CD4-positive, alpha-beta T cell treated with Interferon gamma for 1 hour (primary cell): ENCODE measurements at places on chromosomes 5 and 9.

- no peak for DNase-seq
Observed at GRCh38 chr5:1967736-1968135, 85.0 kb upstream of the IRX4 start.

DNA sequence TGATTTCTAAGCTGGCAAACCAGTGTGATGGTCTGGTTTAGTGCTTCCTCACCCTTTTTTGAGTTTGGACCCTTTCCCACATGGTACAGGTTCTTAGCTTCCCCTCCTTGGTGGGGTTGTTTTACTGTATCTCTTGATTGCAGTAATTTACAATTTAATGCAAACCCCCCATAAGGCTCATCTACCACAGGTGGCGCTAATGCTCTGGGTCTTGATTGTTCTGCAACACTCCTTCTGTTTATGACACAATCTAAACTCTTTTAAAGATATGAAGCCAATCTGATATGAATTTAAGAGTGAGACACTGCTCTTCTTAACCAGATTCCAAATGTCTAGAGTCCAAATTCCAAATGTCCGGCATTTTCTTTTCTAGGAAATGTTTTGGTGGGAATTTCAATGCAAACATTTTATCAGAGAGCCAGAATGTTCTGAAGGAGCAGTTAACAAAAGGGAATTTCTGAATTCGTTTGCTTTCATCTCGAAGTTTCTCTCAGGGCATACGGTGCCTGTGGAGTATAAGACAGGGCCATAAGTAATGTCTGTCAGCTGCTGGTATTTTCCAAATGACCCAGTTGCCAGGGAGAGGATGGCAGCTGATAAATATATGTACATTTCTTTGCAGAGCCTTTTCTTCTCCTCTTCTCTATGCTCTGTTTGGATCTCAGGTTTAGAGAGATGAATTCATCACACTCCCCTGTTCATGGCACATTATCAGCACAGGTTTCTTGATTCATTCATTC is 246.8 kb downstream of the ARHGAP26 start:
- DNase-seq, result peak; percentile 19

DNA sequence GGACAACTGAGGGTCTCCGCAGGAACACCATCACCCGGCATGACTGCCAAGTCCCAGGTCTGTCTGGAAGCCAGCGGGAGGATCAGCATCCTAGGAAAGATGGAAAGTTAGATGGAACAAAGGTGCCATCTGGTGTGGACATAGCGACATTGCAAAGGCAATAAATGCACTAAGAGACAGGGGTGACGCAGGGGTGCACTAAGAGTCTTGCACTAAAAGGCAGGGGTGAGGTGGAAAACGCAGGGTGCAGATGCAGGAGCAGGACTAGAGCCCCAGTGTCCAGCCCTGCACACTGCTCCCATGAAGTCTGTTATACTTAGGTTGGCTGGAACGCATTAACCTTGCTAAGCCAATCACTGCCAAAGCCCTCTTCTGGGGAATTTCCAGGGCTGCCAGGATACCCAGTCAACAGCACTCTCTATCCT is 15.5 kb downstream of the ATOX1 start:
- no peak for DNase-seq

- no peak for DNase-seq
Observed at GRCh38 chr9:13898957-13899356, 415.0 kb downstream of the NFIB start.

- DNase-seq, result no peak
Observed at GRCh38 chr5:109997161-109997560, 307.4 kb downstream of the MAN2A1 start.

DNA sequence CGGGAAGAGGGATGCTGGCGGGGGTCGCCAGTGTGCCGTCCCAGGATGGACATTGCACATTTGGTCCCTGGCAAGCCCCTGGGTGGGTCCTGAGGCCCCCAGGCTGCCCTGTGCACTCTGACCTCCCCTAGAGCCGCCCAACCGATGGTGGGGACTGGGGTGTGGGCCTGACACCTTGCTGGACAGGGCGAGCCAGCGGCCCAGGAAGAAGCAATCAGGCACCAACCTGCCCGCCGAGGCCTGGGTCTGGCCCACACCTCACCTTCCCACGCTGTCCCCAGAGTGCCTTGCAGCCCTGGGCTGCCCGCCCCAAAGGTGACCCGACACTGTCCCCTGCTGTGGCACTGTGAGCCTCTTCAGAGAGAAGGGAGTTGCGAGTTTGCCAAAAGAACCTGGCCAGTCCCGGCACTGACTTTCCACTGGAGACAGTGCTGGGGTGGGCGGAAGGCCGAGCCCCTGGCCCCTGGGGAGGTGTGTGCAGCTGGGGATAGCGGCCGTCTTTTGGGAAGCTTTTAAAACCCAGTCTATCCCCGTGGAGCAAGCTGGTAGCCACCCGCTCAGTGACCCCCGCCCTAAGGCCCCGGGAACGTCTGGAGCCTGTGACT is 12.0 kb upstream of the NRARP start:
- DNase-seq, result no peak

DNA sequence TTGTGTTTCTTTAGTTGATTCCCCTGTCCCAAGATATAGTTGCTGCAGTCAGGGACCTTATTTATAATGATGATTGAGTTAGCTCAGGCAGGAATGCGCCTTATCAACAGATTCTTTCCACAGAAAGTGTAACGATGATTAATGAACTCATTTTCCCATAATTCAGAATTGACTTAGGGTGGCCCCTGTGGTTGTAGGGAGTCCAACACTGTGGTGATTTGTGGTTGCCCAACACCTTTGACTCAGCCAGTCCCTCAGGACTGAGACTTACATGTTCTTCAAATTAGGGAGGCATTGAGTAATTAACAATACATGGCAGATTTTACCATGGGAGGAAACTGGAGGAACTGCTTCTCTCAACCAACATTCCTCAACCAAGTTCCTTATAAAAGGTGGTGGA is 221.9 kb downstream of the GABRG2 start:
- no peak for DNase-seq

GRCh38 chr9:15420796-15421195 is 1.9 kb upstream of the SNAPC3 start:
- DNase-seq, result no peak

DNA sequence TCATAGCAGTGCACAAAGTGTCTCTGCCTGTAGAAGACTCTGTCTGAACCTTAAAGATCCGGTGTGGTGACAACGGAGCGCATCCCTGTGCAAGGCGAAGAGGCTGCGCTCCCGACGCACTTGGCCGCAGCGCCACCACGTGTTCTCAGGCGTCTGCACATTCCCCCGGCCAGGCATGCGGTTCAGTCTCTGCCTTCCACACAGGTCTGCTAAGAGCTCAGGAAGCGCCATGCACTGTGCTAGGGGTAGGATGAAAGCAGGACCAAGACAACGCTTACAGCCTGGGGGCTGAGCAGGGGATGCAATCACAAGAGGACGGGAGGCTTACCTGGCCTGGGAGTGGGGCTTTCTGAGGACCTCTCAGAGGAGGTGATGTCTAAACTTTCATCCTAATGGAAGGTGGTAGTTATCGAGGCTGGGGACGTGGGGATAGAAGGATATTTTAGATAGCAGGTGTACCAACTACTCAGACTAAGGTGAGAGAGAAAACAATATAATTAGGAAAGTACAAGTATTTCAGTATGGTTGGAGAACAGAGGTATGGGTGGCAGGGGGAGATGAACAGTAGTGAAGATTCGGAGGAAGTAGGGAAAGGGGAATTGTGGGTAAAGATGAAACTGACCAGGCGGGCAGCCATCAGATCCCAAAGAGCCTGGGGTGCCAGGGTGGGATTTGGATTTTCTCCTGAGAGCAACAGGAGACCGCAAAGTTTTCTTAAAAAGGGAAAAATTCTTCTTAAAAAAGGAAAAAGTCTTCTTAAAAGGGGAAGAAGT is 13.3 kb downstream of the CAPSL start:
- peak; percentile 80 for DNase-seq

GRCh38 chr5:124665625-124666024 is 80.8 kb downstream of the ZNF608 start:
- no peak for DNase-seq

DNA sequence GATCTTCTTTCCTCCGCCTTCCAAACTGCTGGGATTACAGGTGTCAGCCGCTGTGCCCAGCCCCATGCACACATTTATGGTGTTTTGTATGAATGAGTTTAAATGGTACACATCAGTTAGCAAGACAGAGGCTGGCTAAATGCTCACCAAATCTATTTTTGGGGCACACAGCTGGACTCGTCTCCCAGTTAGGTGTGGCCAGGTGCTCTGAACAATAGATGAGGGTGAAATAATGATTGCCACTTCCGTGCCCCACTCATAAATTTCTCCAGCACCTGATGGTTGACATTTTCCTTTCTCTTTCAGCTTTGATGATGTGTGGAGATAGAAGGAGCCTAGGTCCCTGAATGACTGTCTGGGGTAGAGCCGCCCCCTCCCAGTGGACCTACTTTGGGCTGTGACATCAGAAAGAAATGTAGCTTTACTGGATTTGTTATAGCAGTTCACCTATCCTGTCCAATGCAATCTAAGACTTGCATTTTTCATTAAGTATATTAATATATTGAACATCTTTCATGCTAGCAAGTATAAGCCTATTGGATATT is 8.6 kb upstream of the RAPGEF1 start:
- DNase-seq, result no peak

DNA sequence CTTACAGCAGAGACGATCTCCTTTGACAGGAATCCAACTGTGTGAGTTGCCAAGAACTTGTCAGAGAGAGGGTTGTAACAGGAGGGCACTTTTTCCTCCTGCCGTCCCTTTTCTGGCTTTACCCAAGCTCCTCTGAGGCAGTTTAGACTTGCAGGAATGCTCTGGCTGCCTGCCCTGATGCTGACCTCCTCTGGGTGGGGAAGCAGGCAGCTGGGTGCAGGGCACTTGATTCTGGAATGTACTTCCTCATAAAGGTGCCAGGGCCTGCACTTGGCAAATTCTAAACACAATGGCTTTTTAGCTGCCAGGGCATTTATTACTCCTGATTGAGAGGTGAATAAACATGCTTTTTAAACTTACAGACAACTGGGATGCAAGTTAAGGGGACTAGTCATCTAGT is 190.4 kb downstream of the EPB41L4A start:
- DNase-seq, result no peak

GRCh38 chr9:131179561-131180219 is 54.3 kb downstream of the NUP214 start:
- no peak for DNase-seq

DNA sequence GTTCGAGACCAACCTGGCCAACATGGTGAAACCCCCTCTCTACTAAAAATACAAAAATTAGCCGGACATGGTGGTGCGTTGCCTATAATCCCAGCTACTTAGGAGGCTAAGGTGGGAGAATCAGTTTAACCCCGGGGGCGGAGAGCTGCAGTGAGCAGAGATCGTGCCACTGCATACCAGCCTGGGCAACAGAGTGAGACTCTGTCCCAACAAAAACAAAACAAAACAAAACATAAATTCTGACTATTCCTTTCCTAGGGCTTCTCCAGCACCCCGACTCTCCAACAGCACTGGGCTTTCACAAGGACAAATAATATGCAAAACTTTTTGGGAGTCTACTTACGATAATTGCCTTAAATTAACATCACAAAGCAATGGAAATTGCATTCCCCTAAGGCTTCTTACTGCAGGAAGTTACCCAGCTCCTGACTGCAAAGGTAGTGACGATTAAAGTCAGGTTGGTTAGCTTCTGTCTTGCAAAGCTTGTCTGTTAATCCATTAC is 15.9 kb upstream of the CDKN2AIPNL start:
- no peak for DNase-seq

GRCh38 chr5:146805081-146805480 is 73.5 kb downstream of the PPP2R2B start:
- DNase-seq, result no peak

DNA sequence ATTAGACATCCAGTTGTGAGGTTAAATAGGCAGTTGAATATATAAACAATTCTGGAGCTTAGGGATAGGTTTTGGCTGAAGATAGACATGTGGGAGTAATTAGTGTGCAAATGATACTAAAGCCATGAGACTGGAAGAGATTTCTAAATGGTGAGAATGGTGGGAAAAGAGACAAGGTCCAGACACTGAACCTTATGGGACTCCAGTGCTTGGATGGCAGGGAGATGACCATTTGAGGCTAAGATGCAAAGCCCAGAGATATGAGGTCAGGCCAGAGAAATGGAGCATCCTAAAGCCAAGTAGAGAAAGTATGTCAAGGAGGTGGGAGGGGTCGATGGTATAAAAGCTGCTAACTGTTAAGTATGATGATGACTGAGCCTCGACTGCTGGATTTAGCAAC is 115.6 kb downstream of the SEMA5A start:
- no peak for DNase-seq

GRCh38 chr5:79774171-79774854 is 84.7 kb downstream of the CMYA5 start:
- DNase-seq, result no peak

- no peak for DNase-seq
Observed at GRCh38 chr5:26986985-26987384, 51.4 kb downstream of the CDH9 start.

DNA sequence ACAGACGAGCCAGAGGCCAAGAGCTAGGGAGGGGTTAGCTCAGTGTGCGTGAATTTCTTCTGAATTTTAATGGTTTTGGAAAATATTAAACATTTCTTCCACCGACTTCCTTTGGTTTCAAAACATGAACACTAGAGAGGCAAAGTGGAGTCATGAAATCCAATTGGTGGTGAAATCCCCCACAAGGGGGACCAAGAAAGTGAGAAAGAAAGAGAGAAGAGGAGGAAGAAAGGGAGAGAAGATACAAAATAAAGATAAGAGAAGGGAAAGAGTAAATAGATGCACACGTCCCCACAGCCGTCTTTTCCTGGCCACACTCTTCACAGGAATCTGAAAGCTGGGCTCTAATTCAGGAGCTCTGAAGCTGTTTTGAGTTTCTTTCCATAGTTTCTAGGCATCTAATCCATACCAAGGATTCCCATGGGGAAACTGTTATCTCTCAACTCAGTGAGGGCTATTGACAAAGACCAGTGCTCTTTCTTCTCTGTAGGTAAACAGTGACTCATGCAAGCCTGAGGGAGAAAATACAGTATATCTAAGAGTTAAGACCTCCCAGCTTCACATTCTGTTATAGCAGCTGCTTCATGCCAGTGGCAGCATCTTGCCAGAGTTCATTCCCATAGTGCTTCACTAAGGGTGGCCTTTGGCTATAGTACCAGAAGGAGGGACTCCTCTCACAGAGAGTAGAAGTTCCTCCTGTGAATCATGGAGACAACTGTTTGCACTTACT is 115.8 kb upstream of the LIFR start:
- no peak for DNase-seq

DNA sequence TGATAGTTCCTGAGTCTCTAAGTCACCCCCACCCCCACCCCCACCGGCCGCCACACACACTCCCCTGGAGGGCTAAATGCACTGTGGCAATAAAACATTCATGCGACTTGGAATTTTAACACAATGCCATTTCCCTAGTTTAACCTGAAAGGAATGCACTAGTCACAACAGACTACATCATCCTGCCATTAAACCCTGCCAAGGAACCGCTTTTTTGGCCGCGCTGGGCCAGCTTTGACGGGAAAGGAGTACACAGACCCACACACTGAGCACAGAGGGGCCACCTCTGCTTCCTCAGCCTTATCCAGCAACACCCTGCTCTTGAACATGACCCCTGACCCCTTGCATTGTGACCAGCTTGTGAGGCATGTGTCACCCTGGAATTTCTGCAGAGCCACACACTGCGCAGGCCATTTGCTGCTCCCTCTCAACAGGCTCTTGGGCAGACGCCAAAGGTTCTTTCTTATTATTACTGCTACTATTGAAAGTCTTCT is 165.3 kb downstream of the BNC2 start:
- no peak for DNase-seq

- no peak for DNase-seq
Observed at GRCh38 chr5:5014586-5015235, 125.4 kb upstream of the ADAMTS16 start.
